CD8-positive, alpha-beta T cell (primary cell): ENCODE measurements at places on chromosomes 4 and X. TPM values are rescaled to one million over a fixed set of nuclear protein-coding genes. Genes with fewer than 3 reads are reported as not detected.

GRCh38 chr4:73721909-73722308, 18.5 kb upstream of the CXCL8 start:
- DNase-seq = no peak

DNA sequence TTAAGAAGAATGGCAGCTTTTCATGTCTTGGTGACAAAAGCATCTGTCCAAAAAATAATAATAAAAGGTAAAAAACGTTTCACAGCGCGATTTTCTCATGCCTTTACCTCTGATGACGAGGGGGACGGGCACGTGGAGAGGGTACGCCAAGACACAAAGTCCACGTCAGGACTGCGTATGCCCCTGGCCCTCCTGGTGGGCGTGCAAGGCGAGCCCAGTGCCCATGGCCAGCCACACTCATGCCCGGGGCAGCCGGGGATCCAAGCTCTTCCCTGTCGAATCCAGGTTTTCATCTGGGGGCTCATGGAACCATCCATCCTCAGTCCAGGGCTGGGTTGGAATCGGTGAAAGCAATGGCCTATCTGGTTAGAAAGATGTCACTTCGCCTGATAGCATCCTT, 176.6 kb downstream of the AFAP1 start:
- no peak for DNase-seq

DNA sequence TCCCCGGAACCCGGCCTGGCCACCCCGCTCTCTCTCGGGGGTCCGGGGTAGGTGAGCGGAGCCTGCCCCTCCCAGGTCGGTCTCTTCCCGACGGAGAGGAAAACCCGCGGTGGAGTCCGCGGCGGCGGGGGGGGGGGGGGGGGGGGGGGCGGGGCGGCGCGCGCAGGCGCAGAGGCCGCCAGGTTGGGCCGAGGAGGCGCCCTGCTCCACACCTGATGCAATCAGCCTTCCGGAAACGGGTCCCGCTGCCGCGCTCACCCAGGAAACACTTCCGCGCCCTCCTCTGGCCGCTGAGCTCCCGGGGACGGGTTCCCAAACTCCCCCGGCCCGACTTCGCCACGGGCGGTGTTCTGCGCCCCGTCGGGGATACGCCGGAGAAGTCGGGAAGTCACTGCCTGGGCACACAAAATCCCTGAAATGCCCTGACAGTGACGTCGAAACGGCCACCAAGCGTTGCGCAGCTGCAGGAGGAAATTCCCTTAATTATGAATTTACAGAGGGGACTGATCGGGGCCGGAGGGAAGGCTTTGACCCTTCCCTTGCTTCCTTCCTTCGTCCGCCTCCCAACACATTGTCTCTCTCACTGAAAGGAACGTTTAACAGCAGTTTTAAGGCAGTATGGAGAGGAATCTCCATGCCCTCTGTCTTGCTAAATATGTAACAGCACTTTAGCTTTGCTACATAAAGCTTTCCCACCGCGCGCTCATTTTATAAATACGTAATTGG, 2.1 kb upstream of the APBB2 start:
- DNase-seq = no peak

DNA sequence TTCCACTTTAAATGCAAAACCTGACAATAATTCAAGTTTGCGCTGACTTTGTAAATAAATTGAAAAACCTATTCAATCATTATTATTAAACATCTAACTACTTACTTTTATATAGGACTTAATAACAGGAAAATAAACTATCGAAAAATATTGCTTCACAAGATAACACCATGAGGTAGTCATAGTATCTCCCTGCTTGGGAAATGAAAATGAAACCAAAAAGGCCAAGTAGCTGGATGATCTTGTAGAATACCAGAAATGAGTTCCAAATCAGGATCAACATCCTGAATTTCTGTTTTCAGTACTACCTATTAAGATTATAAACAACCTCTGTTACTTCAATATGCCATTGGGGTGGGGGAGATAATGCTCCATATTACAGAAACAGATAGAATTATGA, 58.9 kb downstream of the CHIC2 start:
- no peak for DNase-seq

DNA sequence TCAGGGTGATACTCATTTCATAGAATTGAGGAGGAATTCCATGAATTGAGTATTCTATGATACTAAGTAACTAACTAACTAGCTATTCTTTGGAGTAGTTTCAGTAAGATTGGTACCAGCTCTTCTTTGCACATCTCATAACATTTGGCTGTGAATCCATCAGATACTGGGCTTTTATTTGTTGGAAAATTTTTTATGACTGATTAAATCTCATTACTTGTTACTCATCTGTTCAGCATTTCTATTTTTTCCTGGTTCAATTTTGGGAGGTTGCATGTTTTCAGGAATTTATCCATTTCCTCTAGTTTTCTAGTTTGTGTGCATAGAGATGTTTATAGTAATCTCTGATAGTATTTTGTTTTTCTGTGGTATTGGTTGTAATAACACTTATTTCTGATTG, 70.8 kb upstream of the FREM3 start:
- no peak for DNase-seq

DNA sequence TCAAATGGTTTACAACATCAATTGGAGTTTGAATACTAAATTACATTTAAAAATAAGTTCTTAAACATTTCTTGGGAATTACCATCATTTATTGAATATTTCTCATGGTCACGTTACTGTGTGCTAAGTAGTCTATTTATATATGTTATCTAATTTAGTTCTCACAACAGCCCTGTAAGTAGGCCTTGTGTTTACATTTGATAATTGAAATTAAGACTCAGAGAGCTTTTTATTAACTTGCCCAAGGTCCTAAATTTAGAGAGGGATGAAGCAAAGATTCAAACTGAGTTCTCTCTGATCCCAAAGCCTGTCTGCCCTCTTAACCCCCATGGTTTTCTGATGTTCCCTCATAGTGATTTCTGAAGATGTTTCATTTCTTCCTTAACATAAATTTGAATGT, 103.7 kb downstream of the CEP135 start:
- no peak for DNase-seq

DNA sequence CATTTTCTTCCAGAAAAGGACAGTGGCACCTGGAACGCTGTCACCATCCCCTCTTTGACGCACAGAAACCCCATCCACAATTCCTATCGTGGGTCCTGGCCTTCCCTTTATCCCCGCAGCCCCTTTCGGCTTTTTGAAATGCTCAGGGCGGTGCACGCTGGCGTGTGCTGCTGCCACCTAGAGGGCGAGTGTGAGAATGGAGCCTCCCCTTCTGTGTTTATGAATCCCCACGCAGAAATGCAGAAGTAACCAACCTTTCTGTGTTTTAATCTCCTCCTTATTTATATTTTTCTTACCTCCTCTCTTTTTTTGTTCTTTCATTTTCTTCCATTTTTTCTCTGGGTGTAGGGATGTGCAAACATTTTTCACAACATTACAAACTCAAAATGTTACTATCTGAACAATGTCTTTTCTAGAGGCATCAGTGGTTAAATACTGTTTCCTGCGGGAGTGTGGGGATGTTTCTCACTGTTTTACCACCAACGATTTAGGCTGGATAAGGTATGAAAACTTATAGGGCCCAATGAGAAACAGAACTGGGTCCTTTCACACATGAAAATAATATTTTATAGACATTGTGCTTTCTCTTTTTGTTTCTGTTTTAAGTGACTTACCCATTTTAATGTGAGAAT, 50.0 kb downstream of the TMA16 start:
- peak; percentile 61 for DNase-seq

DNA sequence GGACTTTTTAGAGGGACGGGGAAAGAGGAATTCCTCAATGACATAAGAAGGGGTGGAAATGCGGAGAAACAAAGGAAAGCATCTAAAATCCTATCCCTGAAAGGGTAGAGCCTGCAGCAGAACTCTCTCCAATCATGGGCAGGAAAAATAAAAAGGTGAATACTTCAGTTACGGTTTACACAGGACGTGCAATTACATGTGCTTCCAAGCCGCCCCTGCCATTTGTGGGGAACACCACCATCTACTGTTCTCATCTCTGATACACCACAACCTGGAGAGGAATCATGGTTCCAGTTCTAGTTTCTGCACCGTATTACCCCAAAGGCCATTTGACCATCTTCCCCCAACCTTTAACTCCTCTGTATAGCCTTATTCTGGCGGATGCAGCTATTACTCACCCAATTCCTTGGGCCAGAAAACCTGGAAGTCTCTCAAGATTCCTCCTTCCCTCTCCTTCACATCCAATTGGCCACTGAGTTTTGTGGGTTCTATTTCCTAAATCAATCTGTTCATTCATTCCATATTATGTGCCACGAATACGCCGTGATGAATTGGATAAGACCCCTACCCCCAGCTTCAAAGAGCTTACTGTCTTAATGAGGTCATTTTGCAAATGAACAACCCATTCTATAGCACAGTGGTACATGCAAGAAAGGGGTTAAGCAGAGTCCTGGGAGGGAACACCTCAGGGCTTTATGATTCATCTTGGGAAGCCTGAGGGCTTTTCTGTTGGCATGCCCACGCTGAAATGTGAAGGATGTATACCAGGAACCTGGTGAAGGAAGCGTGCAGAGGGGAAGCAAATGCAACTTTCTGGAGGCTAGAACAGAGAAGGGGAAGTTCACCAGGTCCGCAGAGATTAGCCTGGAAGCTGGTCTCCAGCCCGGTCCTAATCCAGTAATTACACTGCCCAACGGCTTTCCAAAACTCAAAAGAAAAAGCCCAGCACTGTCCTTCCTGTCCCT, 1.4 kb upstream of the MSL3 start:
- no peak for DNase-seq

- no peak for DNase-seq
Observed at GRCh38 chr4:89245459-89245858, 62.1 kb downstream of the GPRIN3 start.

- DNase-seq = no peak
Observed at GRCh38 chr4:47718696-47719095, 119.2 kb downstream of the CORIN start.

DNA sequence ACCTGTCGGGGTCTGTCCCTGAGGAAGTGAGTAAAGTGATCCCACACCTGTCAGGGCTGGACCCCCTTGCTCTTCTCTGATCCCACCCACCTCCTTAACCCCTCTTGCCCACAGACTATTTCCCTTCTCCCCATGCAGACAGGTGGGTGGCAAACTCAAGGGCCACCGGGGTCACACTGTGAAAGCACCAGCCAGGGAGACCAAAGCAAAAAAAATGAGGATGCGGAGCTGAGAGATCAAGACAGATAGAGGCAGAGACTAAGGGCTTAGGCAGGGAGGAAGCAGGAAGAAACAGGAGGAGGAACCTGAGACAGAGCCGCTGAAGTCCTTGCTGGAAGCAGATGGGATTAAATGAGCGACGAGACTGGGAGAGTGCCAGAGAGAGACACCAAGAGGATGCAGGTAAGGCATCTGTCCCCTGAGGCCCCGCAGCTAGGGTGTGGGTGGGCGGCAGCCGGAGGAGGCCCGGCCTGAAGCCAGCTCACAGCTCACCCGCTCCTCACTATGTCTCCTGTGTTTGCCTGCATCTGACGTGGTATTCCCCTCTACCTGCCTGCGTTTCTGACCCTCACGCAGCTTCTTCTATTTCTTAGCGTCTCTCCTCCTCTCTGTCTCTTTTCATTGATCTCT, 7.2 kb downstream of the TIMM17B start:
- DNase-seq = no peak

DNA sequence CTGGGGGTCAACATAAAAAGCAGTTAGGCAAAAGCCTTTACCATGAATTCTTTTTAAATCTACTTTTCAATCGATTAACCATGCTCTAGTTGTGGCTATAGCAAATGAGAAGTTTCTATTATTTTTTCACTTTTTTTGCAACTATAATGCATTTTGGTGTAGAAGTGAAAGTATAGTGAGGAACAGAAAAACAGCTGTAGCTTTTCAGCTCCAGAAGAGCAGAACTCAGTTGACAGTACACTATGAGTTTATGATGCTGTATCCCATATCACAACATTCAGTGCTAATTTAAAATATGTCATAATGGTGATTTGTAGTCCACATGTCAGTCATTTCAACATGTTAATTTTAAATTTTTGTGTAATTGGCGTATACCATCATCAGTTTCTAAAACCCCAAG, 8.7 kb upstream of the MUC7 start:
- no peak for DNase-seq

The IL3RA gene
- total RNA-seq = 0.94 TPM

The LPAR4 gene
- not detected for total RNA-seq

The IL2 gene
- 1.1 TPM for total RNA-seq

The NPY2R gene
- not detected for total RNA-seq
